ENCODE measurements at places on chromosomes 12 and 14.
A peak's percentile ranks its signal among the peaks of the same experiment; 100 is the strongest.

GRCh38 chr12:104137001-104137901 is 759 bp downstream of the NFYB start:
- DNase-seq: peak; percentile 47

DNA sequence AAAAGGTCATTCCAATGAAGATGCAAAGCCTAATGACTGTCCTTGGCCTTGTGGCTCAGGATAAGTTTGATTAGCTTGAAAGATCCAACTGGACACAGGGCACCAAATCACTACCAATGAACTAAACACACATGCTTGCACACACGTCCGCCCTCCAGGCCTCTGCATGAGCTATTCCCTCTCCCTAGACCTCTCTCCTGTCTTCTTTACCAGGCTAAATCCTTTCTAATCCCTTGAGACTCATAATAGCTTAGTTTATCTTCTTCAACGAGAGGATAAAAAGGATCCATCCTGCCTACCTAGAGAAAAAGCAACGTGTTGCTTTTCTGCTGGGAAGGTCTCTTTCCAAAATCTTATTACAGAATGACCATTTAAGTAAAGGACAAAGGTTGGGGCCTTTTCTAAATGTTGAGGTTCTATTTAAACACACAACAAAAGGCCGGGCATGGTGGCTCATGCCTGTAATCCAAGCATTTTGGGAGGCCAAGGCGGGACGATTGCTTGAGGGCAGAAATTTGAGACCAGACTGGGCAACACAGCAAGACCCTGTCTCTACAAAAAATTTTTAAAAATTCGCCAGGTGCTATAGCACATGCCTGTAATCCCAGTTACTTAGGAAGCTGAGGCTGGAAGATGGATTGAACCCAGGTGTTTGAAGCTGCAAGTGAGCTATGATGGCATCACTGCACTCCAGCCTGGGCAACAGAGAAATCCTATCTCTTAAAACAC is 22.4 kb downstream of the PXN start:
- DNase-seq: no peak

DNA sequence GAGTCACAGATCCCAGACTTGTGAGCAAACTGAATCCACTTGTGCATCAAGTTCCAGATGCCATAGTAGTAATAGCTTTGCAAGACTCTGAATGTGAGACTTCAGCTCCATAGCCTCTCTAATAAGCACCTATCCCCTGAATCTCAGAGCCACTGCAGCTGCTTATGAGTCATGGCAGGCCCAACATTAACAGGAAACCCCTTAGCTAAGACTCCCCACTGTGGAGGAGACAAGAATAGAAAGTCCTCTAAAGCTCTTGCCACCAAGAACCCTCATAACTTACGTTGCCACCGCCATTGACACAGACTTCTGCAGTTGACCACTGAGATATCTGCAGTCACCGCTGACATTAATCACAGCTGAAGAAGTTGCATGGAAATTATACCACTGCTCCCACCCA is 62.9 kb upstream of the PDE3A start:
- no peak for DNase-seq

DNA sequence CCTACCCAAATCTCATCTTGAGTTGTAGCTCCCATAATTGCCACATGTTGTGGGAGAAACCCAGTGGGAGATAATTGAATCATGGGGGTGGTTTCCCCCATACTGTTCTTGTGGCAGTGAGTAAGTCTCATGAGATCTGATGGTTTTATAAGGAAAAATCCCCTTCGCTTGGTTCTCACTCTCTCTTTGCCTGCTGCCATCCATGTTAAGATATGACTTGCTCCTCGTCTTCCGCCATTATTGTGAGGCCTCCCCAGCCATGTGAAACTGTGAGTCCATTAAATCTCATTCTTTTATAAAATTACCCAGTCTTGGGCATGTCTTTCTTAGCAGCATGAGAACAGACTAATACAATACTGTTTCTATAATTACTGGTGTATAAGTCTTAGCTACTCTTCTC is 6.5 kb upstream of the BCAT1 start:
- DNase-seq: no peak

GRCh38 chr12:3161861-3162260 is 84.7 kb downstream of the TSPAN9 start:
- DNase-seq: no peak

- no peak for DNase-seq
These were observed 151.1 kb upstream of the RTL1 start for GRCh38 chr14:101054671-101055070.

GRCh38 chr12:8989413-8989812 is at the start of gene KLRG1:
TSS of gene KLRG1 (plus strand) at chr12:8989546. CDS start at chr12:8989636, 90 bp downstream.
- no peak for DNase-seq

DNA sequence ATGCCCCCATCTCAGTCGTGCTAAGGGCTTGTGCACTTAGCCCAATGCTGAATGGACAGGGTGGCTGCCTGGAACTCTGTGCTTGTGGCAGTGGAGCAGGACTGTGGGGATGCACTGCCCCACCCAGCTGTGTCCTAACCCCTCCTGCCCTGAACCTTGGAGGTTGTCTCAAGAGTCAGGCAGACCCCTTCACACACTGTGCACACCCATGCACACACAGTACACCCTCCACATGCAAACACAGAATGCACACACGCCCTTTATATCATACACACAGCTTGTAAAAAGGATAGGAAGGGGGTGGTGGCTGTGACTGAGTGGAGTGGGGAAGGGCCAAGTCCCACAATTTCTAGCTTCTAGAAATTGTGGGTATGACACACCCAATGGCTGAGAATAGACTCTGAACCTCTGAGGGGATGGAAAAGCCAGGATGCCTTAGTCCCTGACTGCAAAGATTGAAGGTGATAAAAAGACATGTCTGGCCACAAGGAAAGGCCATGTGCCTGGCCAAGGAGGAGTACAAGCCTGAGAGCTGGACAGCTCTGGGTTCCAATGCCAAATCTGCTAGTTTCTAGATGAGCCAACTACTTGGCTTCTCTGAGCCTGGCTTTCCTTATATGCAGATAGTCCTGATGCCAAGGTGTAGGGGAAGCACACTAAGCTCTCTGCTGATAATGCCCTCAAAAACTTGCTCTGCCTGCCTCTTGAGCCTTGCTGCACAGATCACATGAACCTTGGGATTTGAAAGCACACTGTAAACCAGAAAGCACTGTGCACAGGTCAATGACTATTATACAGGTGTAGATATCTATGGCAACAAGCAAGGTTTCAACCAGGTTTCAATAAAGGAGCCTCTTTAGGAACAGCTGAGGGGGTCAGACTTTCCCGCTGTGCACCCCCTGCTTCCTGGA is 8.4 kb downstream of the KRT8 start:
- DNase-seq: no peak

DNA sequence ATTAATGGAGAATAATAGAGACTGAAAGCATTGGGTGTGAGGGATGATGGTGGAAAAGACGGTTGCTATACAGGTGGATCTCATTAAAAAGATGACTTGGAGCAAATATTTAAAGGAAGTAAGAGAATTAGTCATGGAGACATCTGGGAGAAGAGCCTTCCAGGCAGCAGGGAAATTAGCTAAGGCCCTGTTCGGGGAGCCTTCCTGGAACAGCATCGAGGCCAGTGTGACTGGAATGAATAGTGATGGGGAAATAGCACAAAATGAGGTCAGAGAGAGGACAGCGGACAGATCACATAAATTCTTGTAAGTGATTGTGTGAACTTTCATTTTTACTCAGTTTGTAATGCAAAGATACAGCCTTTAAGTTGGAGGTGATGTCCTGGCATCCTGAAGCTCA is 842.3 kb downstream of the SLC6A15 start:
- DNase-seq: no peak

- no peak for DNase-seq
These were observed at the start of gene FOXN4 for GRCh38 chr12:109308534-109309380. TSS of gene FOXN4 (minus strand) at chr12:109309284. CDS start at chr12:109308321, 963 bp downstream.

Data from activated CD8-positive, alpha-beta memory T cell treated with anti-CD3 and anti-CD28 coated beads, Interleukin-2, amount 50 U/mL, for 4 hours (primary cell).